ENCODE measurements at places on chromosomes 12 and 14. TPM values are rescaled to one million over a fixed set of nuclear protein-coding genes. Genes with fewer than 3 reads are reported as not detected.

GRCh38 chr14:69132513-69133181 is 20.3 kb downstream of the DCAF5 start:
- no peak for DNase-seq

MYO1H gene
- not detected for total RNA-seq

- peak; percentile 59 for DNase-seq
Measured at GRCh38 chr14:79576424-79576823, 634.9 kb downstream of the DIO2 start.

TROAP gene
- total RNA-seq = 9.5 TPM

GRCh38 chr12:45671254-45671653 is 58.3 kb upstream of the ARID2 start:
- DNase-seq = no peak

HOXC9 gene
- total RNA-seq = not detected

FAM186B gene
- 1.1 TPM for total RNA-seq

GRCh38 chr14:73700325-73700724 is 13.9 kb downstream of the PNMA1 start:
- no peak for DNase-seq

GRCh38 chr12:132710405-132711079 is at the start of gene PGAM5:
PGAM5 (plus strand) TSS chr12:132710842; CDS start chr12:132710877, 35 bp downstream.
- DNase-seq = peak; percentile 79

SDR39U1 gene
- total RNA-seq = 58.9 TPM

FOXA1 gene
- total RNA-seq = 0.83 TPM

GRCh38 chr14:90274808-90275457 is 18.6 kb downstream of the PSMC1 start:
- no peak for DNase-seq

DNA sequence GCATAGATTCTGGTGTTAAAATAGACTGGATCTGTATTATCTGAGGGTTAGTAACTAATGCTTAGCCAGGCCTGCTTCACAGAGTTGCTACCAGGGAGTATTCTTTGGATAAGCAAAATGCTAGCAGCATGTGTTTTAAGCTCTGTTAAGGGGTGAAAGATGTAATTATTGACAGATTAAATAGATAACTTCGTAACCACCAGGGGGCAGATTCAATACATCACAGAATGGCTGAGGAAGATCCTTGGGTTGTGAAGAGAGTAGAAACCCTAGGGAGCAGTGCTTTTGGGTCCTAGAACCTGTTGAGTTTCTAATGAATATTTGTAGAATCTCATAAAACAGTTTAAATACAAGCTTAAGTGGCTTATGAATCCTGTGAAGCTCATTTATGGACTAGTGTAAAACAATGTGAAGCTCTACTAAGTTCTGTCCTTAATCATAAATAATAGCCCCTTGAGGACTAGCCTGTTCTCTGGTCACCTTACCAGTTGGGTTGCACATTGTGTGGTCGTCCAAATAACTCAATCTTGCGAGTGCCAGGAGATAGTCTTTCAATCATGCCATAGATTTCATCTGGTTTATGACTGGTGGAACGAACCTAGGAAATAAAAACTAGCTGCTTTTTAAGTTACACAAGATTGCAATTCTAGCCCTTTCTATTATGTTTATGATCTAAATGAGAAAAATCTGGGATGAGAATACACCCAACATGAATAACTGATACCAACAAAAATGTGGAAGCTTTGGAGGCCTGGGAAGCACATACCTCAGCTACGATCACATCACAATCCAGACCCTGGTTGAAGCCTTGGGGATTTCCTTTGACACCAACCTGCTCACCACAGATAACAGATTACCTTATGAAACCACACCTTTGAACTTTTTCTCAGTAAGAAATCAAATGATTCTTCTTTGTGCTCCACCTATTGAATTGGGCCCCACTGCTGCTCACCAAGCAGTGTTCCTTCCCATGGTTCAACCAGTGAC is 12.3 kb downstream of the METTL3 start:
- DNase-seq = no peak

DNA sequence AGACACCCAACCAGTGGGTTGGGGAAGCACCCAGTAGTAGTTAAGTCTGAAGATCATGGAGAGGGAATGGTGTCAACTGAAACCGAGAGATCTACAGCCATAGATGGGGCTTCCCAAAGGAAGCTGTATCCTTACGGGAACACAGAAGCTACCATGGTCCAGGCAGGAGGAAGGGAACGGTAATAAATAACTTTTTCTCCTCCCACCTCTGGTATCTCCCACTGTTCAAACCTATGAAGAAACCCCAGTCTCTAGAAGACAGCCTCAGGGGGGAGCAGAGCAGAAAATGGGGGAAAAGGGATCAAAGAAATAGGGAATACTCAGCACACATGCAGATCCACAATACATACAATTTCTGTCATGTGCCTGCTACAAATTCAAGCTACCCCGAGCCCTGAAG is 33.4 kb downstream of the ZNF605 start:
- no peak for DNase-seq

CLEC9A gene
- total RNA-seq = not detected

GYS2 gene
- not detected for total RNA-seq

GRCh38 chr12:124233846-124234640 is 60.9 kb upstream of the RFLNA start:
- no peak for DNase-seq

- DNase-seq = no peak
Measured at GRCh38 chr12:116454950-116455447, 104.2 kb upstream of the MAP1LC3B2 start.

GRCh38 chr12:49537231-49537751 is 1.5 kb upstream of the KCNH3 start:
- peak; percentile 45 for DNase-seq

DNA sequence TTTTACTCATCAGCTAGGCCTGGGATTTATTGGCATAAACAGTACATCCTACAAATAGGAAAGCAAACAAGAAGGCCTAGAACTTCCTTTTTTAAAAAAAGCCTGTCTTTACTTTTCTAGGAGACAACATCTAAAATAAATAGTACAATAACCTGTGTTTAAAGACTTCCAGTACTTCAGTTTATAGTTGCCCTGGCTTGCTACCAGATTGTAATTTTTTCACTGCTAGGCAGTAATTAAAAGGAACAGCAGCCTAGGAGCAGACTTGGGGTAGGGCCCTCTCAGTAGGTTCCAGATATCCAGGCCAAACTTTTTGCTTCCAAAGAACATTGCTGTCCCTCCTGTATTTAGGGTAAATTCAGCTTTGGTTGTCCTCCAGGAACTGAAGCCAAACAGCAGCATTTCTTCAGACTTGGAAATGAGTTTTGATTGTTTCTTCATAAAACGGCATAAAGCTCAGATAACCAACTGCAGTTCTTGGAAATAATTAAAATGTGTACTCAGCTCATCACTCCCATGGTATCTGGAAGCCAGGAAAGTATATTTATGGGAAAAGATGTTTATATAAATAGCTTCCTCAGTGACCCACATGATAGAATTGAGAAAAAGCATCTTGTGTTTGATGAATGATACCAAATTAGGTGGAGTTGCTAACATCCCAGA is 61.7 kb downstream of the PPP1R36 start:
- DNase-seq = no peak

DNA sequence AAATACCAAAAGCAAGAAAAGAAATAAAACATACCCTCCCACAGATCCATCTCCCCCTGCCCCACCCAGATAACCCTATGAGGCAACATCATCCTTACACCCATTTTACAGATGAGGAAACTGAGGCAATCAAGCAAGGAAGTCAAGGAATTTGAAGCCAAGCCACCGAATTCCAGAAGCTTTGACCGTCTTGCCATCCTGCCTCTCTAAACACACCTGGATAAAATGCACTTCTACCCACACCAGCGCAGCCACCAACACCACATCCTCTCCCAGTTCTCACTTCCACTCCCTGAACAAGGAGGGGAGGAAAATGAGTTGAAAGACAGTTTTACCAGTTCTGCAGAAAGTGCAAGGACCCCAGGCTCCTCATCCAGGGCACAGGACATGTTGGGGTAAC is 13.6 kb downstream of the CMKLR1 start:
- no peak for DNase-seq

DNA sequence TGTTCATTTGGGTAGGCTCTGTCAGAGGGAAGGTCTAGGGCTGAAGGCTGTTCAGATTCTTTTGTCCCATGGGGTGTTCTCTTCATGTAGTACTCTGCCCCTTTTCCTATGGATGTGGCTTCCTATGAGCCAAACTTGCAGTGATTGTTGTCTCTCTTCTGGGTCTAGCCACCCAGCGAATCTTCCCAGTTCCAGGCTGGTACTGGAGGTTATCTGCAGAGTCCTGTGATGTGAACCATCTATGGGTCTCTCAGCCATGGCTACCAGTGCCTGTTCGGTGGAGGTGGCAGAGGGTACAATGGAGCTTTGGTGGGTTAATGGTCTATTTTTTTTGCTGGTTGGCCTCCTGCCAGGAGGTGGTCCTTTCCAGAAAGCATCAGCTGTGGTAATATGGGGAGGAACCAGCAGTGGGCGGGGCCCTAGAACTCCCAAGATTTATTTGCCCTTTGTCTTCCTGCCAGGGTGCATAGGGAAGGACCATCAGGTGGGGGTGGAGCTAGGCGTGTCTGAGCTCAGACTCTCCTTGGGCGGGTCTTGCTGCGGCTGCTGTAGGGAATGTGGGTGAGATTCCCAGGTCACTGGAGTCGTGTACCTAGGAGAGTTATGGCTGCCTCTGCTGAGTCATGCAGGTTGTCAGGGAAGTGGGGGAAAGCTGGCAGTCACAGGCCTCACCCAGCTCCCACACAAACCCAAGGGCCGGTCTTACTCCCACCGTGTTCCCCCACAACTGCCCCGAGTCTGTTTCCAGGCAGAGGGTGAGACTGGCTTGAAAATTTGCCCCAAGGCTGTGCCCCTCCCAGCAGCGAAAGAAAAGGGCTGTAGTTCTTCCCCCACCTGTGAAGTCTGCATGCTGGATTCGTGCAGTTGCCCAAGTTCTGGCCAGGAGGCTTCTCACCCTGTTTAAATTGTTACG is 17.5 kb downstream of the MTRFR start:
- peak; percentile 61 for DNase-seq

- DNase-seq = no peak
Measured at GRCh38 chr12:27055966-27056365, 26.4 kb downstream of the C12orf71 start.

PPP1CC gene
- 170 TPM for total RNA-seq

DNA sequence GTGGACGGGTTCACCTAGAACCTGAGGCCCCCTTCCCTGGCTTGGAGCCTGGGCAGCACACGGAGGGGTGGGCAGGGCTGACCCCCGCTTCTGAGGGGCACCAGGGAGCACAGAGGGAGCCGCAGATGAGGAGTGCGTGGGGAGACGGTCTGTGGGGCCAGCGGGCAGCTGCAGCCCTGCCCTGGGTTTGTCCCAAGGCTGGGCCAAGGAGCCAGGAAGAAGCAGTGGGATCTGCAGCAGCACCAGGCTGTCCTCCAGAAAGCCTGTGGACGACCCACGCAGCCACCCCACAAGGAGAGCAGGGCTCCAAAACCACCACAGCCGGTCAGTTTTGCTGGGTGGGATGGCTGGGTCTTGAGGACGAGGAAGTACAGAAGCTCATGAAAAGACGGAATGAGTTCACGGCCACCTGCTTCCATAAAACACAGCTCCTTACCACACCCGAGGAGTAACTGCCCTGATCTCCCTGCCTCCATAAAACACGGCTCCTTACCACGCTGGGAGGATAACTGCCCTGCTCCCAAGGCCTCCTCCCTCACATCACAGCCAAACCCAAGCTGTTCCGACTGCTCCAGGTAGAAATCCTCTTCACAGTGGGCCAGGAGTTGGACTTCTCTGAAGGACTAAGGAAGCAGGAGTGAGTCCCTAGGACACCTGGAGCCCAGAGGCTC is 9.9 kb upstream of the GOLGA3 start:
- no peak for DNase-seq

GRCh38 chr14:72560889-72561493 is 332.9 kb downstream of the DPF3 start:
- DNase-seq = no peak

DNA sequence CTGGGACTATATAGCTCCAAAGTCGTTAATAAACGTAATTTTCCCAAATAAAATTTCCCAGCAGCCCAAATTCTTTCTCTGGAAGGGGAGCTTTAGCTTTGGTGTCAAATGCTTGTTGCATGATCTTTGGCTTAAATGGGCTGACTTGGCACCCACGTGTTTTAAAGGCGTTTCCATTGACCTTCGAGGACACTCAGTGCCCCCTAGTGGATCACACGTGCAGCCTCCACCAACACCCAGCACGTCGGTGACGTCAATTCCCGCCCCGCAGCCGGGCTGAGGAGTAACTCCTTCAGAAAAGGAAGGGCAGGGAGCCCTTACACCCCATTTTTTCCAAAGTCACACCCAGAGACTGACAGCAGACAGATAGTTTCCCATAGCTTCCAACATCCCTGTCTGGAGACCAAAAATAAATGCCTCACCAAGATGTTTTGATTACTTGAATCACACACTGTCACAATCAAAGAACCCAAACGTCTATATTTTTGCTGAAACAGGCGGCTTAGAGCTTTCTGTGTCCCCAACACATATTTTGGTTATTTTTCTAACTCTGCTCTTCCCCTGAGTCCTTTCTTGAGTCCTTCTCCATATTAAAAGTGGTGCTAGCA is 707.9 kb downstream of the AACS start:
- DNase-seq = no peak

KRT72 gene
- total RNA-seq = not detected

DNA sequence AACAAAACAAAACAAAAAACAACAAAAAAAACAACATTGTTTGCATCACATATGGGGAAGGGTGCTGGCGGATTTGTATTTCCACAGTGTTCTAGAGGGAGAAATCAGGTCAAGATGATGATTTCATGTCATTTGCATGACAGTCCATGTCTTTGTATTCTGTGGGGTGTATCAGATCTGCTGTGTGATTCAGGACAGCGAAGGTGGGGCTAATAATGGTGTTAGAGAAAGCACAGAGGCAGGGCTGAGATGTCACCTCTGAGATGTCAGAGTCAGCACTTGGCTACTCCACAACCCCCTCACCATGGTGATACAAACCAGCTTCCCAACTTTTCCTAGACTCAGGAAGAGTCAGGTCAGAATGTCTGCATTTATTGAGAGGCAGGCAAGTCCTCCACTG is 543.2 kb downstream of the BCL11B start:
- no peak for DNase-seq

GRCh38 chr14:102043251-102044025 is 43.4 kb downstream of the HSP90AA1 start:
- DNase-seq = no peak

GRCh38 chr12:79373896-79374499 is 316.8 kb downstream of the PAWR start:
- DNase-seq = no peak

DNA sequence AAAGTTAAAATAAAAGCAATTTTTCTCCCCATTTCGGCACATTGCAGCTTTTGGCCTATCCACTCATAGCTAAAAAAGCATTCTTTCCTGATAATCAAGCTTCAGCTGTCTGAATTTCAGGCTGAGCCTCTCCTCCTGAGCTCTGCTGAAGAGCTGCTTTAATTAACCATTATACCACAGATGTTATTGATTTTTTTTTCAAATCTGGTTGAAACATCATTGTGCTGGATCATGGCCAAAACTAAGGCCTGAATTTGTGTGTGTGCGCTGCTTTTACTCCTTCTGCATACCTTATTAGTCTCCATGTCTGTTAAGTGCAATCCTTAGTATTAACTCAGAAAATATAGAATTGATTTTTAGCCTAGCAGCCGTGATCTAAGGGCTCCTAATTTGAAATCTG is 52.3 kb downstream of the MBIP start:
- no peak for DNase-seq

Data from adrenal gland (tissue), 19 donors.